ENCODE measurements at places on chromosomes 1 and 21. TPM values are rescaled to one million over a fixed set of nuclear protein-coding genes. Genes with fewer than 3 reads are reported as not detected.

- peaks cover 38% of the 10 kb centered on the region for H3K27me3 ChIP-seq
- H3K4me3 ChIP-seq: peak overlapping the region; percentile 75
- DNase-seq: no peak
- H3K27ac ChIP-seq: no peak overlapping the region
- H3K36me3 ChIP-seq: no peaks in the 10 kb centered on the region
Observed at GRCh38 chr1:231919239-231919885, 292.8 kb downstream of the DISC1 start.

- peaks cover 1% of the 10 kb centered on the region for H3K4me1 ChIP-seq
- H3K27me3 ChIP-seq: no peaks in the 10 kb centered on the region
- H3K4me3 ChIP-seq: no peak overlapping the region
- no peak for DNase-seq
- no peaks in the 10 kb centered on the region for H3K36me3 ChIP-seq
Observed at GRCh38 chr1:217021956-217022355, 298.7 kb upstream of the ESRRG start.

DNA sequence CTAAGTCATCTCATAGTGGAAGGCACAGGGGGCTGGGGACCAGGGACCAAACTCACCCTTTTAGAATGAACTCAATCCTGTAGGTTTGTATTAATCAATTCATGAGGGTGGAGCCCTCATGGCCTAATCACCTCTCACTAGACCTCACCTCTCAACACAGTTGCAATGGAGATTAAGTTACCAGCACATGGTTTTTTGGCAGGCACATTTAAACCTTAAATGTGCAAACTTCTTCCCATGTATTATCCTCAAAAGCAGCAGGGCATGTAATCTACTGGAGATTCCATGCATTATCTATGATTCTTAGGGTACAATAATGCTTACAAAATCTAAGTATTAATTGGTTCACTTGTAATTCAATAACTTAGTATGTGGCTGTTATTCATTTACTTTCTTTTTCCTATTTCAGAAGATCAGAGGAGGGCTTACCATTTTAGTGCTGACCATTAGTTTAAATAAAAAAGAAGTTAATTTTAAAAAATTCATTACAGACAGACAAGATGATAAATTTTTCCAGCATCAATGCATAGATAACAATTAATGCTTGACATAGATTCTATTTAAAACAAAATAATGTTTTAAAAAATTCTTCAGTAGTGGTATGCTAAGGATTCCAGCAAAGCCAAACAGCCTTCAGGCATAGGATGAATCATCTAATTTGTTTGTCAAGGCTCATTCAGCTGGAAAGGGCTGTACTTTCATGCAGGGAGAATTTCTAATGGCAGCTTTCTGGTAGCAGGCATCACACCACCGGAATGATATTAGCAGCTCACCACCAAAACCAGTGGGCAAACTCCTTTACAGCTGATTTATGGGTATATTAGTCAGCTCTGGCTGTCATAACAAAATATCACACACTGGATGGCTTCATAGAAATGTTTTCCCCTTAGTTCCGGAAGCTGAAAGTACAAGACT, 124.6 kb upstream of the ZNF648 start:
- H3K27ac ChIP-seq: no peak overlapping the region
- peaks cover 8% of the 10 kb centered on the region for H3K27me3 ChIP-seq
- DNase-seq: no peak

- no peak overlapping the region for H3K4me3 ChIP-seq
- no peak for DNase-seq
- peaks cover 44% of the 10 kb centered on the region for H3K27me3 ChIP-seq
- no peaks in the 10 kb centered on the region for H3K36me3 ChIP-seq
- no peak overlapping the region for H3K27ac ChIP-seq
Observed at GRCh38 chr1:241527146-241527545, 5.0 kb upstream of the KMO start.

DNA sequence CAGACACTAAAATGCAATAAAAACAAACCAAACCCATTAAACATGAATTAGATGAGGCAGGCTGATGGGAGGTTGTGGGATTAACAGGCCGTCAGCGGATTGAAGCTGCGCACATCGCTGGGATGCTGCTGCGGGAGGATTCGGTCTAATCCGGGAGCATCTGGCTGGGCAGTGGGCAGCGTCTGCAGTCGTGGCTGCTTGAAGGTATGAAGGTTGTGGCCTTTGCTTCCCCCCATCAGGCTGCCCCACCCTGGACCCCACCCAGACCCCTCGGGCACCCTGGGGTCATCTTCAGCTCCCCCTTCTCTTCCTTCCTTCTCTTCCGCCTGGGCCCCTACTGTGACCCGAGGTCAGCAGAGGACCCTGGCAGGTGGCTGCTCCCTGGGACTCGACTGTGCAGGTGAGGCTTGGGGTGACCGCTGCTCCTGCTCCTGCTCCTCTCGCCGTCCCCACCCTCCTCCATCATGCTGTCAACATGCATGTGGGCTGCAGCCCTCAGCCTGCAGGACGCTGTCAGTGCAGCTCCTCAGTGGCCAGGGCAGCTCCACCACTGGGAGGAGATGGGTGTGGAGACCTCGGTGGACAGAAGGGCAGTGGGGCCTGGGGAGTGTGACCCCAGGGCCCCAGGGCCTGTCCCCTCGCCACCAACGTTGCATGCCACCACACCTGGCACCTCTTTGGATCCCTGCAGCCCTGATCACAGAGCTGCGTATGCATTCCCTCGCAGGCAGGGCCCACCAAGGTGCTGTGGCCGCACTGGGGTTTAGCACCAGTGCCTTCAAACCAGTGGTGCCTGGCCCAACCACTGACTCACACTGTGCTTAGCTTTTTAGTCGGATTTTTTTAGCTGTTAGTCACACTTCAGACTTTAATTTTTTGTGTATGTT, 112.2 kb upstream of the COL6A1 start:
- DNase-seq: no peak
- no peak overlapping the region for H3K27ac ChIP-seq
- no peaks in the 10 kb centered on the region for H3K36me3 ChIP-seq
- H3K4me1 ChIP-seq: no peaks in the 10 kb centered on the region
- no peak overlapping the region for H3K4me3 ChIP-seq
- no peaks in the 10 kb centered on the region for H3K27me3 ChIP-seq

GRCh38 chr1:93821423-93822144, 57.4 kb downstream of the DNTTIP2 start:
- DNase-seq: no peak
- H3K4me3 ChIP-seq: no peak overlapping the region
- H3K27ac ChIP-seq: no peak overlapping the region
- H3K36me3 ChIP-seq: no peaks in the 10 kb centered on the region
- peaks cover 13% of the 10 kb centered on the region for H3K4me1 ChIP-seq

GRCh38 chr1:27405074-27405473, 12.7 kb downstream of the GPR3 start:
- H3K4me1 ChIP-seq: peaks cover 6% of the 10 kb centered on the region
- H3K4me3 ChIP-seq: no peak overlapping the region

ZNF695 gene
- 0.95 TPM for total RNA-seq

ADAM30 gene
- total RNA-seq: not detected

PIK3R3 gene
- 3.2 TPM for total RNA-seq

Data from activated CD4-positive, alpha-beta T cell treated with anti-CD3 and anti-CD28 coated beads, Interleukin-2, amount 10 ng/mL, durations not matched to agents 24 days and 14 days (primary cell).